ENCODE measurements at places on chromosomes 12 and 14. TPM values are rescaled to one million over a fixed set of nuclear protein-coding genes. Genes with fewer than 3 reads are reported as not detected.

Gene GDF3
- total RNA-seq: 1.0 TPM

Gene STAC3
- total RNA-seq: 0.13 TPM

Gene LRTM2
- not detected for total RNA-seq

Gene PRH2
- total RNA-seq: not detected

Gene AQP6
- not detected for total RNA-seq

Gene C1QL4
- total RNA-seq: not detected

Gene GYS2
- total RNA-seq: not detected

Gene KRT8
- 10.4 TPM for total RNA-seq

Gene PNMA1
- 13.5 TPM for total RNA-seq

Gene CACNA2D4
- total RNA-seq: 0.26 TPM

Gene TMEM253
- total RNA-seq: 0.13 TPM

Gene DAZAP2
- 155 TPM for total RNA-seq

Gene P2RX7
- total RNA-seq: 3.9 TPM

Gene SERPINA3
- not detected for total RNA-seq

Gene SLCO1B1
- not detected for total RNA-seq

Gene SLC7A8
- total RNA-seq: 1.0 TPM

Gene DPY19L2
- total RNA-seq: 0.26 TPM

Gene SLC16A7
- 3.3 TPM for total RNA-seq

Gene UBE3B
- total RNA-seq: 23.0 TPM

Gene RERG
- total RNA-seq: not detected

Gene KLRD1
- total RNA-seq: 0.13 TPM

Gene CYP46A1
- 0.13 TPM for total RNA-seq

Gene OTX2
- not detected for total RNA-seq

Gene BICDL1
- total RNA-seq: not detected

Gene NGDN
- 35.8 TPM for total RNA-seq

Gene CMA1
- not detected for total RNA-seq

Gene CLEC2A
- total RNA-seq: not detected

Gene OR11H12
- total RNA-seq: not detected

Gene ZNF664
- 43.6 TPM for total RNA-seq

Gene SLC25A47
- total RNA-seq: not detected

Gene MOK
- total RNA-seq: 1.3 TPM

Gene PROX2
- total RNA-seq: not detected
